ENCODE measurements at places on chromosomes 13 and 19.

GRCh38 chr13:45410001-45410400, 8.2 kb downstream of the SLC25A30 start:
- DNase-seq: no peak

DNA sequence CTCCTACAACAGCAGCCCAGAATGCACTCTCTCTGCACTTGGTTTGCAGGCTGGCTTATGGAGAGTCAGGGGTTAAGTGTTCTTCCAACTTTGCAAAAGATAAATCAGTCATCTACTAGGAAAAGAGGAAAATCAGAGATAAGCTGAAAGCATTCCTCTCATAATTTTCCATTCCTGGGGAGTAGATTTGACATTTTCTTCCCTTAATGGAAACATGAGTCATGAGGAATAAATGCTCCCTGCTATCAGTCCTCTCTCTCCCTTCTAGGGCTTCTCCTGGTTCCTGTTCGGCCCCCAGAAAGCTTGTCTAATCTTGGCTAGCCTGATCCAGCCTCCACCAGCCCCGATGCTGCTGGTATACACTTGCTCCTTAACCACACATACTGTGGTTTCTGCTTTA, 28.4 kb upstream of the ENOX1 start:
- DNase-seq: no peak

DNA sequence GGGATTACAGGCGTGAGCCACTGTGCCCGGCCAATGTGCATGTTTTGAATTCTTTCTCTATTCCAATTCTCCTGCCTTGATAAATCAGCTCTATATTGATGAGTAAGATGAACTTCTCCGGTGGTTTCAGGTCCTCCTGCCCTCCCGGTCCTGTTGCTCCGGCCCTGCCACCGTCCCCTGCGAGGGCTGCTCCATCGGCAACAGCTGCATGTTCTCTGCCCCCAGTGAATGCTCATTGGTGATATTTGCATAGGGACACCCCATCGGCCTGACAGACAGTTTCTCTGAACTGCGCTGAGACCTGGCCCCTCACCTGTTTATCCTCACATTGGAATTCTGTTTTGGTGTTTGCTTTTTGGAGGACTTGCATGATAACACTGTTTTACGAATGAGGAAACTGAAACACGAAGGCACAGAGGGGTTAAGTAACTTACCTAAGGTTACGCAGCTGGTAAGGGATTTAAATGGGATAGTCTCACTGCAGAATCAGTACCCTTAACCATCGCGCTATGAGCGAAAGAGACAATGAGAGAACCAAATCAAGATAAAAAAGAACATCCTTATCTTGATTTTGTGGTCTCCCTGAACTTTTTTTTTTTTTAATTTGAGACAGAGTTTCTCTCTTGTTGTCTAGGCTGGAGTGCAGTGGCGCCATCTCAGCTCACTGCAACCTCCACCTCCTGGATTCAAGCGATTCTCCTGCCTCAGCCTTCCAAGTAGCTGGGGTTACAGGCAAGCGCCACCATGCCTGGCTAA, 32.2 kb downstream of the ZNF557 start:
- DNase-seq: peak; percentile 29

- no peak for DNase-seq
Observed at GRCh38 chr13:43203781-43204180, 180.4 kb downstream of the DNAJC15 start.

DNA sequence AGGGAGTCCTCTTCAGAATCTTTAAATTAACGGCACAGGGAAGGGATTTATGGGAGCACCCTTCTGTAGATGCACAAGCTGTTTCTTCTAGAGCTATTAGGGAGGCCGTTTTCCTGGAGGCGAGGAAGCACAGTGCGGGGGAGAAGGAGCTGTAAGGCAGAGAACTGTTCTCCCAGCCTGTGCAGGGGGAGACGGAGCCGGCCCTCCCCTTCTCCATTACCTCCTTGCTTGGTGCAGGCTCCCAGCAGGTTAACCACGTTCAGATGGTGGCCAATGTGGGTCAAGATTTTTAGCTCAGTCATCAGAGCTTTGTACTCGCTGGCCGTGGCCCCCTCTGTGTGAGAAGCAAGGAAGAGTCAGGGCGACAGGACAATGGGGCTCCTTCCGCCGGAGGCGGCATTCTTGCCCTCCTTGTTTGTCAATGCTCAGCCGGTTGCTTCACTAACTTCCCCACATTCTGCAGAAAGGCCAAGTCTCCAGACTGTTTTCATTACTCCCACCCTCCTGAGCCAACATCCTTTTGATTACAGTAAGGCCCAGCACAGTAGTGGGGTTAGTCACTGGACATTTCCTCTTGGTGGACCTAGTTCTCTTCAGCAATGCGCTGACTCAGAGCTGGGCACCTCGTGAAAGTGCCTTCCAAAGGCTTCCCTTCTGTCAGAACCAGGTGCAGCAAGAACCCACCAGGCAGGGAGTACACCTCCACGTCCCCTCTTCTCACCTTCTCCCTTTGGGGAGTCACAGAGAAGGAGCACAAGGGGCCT, 165.4 kb downstream of the FLT1 start:
- no peak for DNase-seq

DNA sequence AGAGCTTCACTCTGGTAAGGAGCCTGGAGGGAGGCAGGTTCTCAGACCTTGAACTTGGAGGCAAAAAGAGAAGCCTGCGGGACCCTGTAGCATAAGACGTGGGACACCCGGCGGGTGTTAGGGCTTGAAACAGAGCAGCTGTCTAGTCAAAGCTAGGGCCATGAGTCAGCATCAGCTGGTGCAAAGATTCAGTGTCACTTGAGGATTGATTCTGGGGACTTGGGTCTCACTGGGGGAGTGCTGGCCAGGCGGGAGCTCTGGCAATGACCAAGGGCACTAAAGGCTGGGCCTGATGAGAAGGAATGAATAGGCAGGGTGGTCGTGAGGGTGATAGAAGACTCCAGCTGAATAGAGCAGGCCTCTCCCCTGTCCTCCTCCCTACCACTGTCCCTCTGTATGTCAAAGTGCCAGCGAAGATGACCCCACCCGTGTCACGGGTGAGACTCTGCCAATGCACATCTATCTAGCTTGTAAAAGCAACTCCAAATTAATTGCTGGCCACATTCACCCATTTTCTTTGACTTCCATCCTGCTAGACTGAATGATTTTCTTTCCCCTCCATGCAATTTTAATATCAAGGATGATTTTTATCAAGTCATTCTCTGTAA, 97.1 kb downstream of the MBNL2 start:
- no peak for DNase-seq

GRCh38 chr13:109160887-109161669, 531.7 kb downstream of the MYO16 start:
- no peak for DNase-seq

- DNase-seq: no peak
Observed at GRCh38 chr19:44685877-44686276, 13.1 kb upstream of the CEACAM16 start.

- DNase-seq: peak; percentile 40
Observed at GRCh38 chr13:33017323-33017929, 1.2 kb downstream of the KL start.

GRCh38 chr13:59145381-59145780, 1018.3 kb downstream of the DIAPH3 start:
- no peak for DNase-seq

DNA sequence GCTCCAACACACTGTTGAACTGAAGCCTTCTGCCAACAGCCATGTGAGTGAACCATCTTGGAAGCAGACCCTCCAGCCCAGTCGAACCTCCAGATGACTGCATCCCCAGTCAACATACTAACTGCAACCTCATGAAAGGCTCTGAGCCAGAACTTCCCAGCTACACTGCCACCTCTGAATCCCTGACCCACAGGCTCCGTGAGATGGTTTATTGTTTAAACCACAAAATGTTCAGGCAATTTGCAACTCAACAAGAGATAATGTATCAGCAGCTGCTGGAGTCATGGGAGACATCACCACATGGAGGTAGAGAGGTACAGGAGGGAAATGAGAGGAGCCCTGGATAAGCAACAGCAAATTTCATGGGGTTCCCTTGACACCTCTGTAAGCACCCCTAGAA, 266.4 kb upstream of the NBEA start:
- no peak for DNase-seq

DNA sequence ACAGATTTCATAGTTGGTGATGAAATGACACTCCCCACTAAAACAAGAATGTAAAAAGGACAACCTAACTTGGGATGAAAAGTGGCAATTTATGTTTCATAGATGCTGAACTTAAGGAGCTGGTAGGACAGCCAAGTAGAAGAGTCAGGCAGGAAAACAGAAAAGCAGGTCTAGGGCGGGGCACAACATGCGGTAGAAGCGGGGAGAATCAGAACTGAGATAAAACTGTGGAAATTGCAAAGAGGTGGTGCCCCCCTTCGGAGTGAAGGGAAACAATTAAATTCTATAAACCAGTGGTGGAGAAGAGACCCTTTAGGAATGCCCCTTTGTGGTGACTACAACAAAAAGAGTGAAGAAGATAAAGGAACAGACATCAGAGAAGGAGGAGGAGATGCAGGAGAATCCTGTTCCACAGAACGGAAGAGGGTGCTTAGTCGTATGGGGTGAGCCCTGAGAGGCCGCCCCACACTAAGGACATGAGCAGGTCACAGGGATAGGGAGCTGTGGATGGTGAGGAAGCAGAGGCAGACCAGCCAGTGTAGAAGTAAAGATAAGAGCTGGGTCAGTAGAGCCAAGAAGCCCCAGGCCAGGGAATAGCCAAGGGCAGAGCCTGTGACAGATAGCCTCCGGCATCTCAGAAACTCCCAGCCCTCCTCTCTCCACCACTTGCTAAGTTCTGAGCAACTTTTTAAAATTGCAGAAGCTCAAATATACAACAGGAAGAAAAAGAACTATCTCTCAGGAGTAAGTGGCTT, 100.3 kb upstream of the DOCK9 start:
- DNase-seq: peak; percentile 19

DNA sequence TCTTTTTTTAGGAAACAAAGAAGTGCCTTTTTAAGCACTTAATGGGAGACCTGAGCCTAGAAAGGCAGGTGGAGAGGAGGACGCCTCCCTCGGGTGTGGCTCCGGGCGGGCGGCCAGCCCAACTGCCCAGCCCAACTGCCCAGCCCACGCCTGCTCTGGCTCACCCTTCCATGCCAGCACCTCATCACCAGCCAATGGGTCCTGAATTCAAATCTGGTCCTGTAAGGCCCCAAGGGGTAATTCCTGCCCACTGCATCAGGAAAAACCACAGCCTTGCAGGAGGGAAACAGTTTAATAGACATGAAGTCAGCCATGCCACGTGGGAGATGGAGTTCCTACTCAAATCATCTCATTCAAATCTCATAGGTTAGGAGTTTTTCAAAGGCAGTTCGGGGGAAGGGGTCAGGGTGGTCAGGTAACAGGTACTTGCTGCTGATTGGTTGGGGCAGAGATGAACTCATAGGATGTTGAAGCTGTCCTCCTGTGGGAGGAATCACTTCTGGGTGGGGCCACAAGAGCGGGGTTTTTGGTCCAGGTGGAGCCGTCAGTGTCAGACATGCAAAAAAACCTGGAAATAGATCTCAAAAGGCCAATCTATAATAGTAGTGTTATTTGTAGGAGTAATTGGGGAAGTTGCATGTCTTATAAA, 64.9 kb downstream of the HSPH1 start:
- no peak for DNase-seq

DNA sequence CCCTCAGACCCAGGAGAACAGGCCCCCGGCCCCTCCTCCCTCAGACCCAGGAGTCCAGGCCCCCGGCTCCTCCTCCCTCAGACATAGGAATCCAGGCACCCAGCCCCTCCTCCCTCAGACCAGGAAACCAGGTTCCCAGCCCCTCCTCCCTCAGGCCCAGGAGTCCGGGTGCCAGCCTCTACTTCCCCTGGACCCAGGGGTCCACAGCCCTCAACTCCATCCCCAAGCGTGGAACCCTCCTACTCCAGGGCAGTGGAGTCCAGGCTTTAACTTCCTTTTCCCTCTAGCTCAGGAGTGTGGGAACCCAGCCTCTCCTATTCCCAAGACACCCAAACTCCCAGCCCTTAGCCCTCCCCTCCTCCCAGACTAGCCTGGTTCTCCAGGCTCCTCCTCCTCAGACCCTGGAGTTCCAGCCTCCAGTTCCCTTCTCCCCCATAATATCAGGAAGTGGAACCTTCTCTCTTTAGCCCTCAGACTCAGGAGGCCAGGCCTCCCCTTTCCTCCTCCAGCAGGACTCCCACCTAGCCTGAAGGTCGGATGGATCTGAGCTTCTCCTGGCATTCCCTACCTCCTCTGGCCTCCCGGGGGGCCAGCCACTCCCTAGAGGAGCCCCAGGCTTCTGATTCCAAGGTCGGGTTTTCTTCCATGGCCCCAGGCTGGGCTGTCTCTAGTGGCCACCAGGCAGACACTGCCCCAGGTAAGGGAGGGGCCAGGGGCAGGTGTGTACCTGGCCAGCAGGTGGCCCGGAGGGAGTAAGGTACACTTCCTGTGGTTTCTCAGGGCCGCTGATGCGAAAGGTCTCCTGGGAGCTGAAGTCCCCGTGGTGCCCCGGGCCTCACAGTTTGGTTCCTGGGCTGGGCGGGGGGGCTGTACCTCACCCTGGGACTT, at the start of gene TMC4:
TSS of gene TMC4 (minus strand) at position 690 of the 888 bp plus-strand sequence. CDS start at position 647, 43 bp downstream.
- no peak for DNase-seq

DNA sequence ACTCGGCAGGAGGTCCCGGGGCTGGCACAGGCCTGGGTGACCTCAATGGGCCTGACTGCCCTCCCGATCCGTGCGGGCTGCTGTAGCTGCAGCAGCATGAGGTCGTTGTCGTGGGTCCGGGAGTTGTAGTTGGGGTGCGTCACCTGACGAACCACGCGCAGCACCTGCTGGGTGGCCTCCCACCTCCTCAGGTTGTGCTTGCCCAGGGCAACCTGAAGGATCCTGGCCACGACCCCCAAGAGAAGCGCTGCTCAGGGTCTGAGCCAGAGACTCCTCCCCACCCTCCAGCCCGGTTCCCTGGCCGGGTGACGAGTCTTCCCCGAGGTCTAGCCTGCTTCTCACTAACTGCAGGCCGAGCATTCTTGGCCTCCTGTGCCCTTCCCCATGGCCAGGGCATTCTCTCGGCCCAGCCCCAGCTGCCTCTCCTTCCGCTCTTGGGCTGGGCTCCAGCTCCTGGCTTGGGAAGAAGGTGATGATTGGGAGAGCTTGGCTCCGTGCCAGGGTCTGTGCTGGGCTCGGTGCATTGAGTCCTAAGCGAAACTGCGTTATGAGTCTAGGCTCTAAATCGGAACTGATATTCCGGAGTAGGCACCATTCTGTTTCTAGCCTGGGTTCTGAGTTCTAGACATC, 3.1 kb downstream of the KLK14 start:
- DNase-seq: no peak

DNA sequence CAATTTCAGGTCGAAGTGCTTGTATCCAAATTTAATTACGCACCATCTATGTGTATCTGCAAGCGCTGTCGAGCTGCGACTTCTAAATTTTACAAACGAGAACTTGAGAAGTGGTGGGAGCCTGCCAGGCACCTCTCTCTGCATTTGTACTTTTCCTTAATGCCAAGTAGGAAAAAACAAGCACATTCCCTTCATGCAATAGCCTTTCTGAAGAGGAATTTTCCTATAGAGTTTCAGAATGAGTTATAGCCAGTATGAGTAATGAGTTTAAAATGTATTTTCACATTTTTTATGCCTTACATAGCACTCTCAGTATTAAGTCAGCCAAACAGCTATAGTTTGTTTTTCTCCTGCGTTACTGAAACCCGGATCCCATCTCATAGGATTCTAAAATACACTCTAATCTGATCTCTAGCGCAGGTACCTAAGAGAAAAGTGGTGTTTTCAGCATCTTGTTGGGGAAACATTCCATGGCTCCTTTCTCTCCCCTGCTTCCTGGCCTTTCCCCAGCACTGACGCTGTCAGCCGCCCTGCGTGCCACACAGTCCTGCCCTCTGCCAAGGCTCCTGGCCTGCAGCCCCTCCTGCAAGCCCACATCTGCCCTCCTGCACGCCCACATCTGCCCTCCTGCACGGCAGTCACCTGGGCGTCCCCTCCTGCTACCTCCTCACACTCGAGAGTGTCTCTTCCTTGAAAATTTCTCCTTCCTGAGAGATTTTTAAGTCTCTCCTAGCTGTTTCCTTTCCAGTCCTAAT, 526.9 kb downstream of the MYO16 start:
- no peak for DNase-seq

GRCh38 chr19:6453951-6454565, 5.5 kb downstream of the SLC25A23 start:
- no peak for DNase-seq

Measured in CD4-positive, alpha-beta T cell treated with Interleukin-21 for 1 hour (primary cell).